ENCODE measurements at places on chromosomes 1 and 21.

DNA sequence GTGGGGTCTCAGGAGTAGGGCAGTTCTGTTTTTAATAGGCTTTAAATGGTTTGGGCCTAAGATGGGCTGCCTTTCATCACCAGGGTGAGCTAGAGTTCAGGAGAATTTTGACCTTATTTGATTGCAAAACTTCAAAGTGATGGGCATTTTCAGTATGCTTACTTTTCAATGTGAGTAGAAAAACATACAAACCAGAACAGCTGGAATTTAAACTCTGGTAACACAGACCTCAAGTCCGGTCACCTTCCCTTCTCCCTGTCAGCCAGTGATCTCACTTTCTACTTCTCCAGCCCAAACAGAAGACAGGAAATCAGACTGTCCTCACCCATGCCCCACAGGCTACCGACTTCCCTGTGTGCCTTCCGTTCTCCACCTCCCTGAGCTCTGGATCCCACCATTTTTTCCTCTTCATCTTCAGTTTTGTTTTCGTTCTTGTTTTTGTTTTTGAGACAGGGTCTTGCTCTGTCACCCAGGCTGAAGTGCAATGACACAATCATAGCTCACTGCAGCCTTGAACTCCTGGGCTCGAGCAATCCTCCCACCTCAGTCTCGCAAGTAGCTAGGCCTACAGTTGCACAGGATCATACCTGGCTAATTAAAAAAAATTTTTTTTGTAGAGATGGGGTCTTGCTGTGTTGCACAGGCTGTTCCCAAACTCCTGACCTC lies 374.0 kb downstream of the CAMTA1 start:
- no peak for DNase-seq

- DNase-seq, result no peak
Measured at GRCh38 chr1:152410028-152410427, 4.0 kb downstream of the CRNN start.

DNA sequence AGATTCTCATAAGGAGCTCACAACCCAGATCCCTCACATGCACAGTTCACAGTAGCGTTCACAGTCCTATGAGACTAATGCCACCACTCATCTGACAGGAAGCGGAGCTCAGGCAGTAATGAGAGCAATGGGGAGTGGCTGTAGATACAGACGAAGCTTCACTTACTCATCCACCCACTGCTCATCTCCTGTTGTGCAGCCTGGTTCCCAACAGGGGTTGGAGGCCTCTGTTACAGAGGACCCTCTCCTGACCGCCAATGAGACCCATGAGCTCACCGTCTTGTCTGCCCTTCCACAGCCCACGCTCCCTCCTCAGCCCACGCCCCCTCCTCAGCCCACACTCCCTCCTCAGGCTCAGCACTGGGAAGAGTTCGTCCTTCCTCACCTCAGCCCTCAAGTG lies 39.6 kb downstream of the RSPH1 start:
- DNase-seq, result no peak

DNA sequence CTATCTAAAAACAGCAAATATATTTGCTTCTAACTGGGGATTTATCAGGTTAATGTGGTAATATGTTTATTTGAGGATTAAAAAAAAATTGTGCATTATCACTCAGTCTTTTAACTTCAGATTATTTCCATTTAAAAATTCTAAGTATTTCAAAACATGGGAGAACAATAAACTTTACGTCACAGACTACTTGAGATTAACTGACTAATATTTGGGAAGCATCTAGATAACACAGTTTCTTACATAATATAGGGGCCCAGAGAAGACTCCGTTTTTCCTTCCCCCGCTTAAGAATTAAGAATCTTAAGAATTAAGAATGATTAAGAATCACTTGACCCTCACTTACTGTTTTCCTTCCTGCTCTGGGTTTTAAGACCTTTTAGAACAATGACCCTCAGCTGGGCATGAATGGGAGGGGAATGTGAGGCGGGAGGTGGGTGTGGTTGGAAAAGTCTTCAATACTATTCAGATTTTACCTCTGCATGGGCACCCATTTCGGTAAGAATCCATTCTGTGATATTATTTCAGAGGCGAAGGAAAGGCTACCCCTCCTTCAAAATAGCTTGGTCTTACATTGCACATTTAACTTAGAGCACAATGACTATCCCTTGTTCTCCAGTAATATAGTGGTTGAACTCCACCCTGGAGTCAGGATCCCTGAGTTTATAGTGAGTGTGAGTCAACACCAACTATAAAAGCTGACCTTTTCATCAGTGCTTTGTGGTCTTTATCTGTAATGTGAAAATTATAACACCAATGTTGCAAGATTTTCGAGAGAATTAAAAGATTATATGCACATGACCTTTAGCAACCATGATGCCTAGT lies 821.3 kb downstream of the USP25 start:
- DNase-seq, result no peak

- DNase-seq, result no peak
Measured at GRCh38 chr1:22767852-22768251, 57.2 kb downstream of the EPHB2 start.

GRCh38 chr1:81803431-81804110 lies 2.8 kb downstream of the ADGRL2 start:
- DNase-seq, result peak; percentile 24

DNA sequence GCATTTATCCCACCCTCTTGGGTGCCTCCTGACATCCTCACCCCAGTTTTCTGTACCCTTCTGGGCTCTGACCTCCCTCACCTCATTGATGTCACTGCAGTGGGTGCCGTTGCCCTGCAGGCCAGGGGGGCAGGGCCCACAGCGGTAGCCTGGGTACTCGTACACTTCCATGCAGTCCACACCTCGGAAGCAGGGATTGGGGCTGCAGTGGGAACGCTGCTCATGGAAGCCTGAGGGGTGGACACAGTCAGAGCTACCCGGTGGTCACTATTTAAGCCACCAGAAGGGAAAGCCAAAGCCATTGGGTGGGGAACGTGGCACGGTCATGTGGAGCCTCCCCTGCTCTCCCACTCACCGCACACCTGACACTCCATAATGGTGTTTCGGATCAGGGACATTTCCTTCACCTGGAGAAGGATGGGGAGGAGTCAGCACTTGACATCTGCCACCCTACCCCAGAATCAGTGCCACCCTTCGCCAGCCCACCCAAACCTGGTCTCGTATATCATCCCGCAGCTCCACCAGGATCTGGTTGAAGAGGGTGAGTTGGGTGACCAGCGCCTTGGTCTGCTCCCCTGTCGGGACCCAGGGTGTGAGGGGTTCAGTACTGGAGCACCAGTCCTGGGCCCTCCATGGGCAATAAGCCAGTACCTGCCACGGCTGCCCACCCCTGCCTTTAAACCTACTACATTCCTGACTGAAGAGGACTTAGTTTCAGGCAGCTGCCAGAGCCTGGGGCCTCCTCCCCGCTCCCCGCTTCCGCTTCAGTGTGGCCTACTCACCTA lies 4.8 kb downstream of the THBS3 start:
- DNase-seq, result no peak

DNA sequence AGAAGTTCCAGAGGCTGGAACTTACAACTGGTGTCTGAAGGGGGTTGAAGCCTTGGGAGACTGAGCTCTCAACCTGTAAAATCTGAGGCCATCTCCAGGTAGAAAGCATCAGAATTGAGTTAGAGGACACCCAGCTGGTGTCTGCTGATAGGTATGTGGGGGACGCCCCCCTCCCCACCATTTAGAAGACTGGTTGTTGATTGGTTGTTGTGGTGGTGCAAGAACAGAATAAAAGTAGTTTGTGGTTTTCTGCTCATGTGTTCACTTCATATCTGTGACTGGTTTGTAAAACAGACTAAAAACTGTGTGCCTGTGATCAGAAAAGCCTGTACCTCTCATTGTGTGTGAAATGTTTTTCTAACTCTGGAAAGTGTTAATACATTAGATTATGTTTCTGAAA lies 33.2 kb upstream of the PDE4B start:
- DNase-seq, result no peak

GRCh38 chr1:43861988-43862735 lies 71.4 kb upstream of the ARTN start:
- DNase-seq, result no peak

- no peak for DNase-seq
Measured at GRCh38 chr21:36873513-36873912, 93.0 kb downstream of the HLCS start.

DNA sequence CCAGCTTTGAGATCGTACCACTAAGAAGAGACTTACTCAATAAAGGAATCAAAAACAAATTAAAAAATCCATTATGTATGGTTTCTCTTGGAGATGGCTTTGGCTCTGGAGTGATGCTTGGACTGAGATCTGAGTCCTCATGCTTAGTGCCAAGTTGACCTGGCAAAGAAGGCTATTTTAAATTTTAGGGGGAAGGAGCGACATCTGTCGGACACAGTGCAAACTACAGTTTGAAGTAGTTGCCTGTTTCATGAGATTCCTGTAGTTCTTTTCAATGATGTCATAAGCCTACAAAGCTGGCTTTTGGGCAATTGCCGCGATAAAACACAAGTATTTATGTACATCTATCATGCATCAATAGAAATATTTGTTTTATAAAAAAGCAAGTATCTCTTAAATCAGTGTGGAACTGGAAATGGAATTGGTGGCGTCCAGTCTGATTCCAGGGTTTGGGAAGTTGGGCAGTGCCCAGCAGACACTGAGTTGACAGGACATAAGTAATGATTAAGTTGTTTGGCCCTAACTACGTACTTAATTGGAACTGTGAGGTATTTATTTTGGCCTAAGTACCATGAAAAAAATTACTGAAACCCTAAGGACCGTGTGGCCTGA lies 50.0 kb downstream of the TBCE start:
- DNase-seq, result peak; percentile 74

DNA sequence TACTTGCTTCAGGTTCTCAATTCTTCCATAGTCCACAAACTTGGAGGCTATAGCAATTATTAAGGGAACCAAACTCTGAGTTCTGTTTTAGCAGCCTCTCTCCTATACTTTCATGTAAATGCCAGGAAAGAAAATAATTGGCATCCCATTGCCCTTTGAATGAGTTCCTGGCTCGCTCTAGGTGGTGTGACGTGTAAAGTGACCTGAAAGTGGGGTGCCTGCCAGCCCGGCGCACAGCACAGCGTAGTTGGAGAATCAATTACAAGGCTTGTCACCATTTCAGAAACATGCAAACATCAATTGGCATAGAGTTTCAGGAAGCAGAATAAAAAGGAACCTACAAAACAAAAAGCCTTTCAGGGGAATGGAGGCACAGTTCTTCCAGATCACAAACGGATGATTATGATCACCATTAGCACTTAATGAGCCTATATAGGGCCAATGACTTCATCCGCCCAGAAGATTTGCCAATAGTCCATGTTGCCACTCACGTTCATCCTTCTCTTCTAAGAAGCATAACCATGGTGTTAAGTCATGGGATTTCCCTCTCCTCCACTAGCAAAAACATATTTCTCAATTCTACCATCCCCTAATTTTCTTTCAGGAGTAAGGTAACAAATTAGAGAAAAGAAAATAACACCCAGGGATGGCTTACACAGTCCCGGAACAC lies 354.6 kb upstream of the ADGRL2 start:
- no peak for DNase-seq

GRCh38 chr1:59688976-59689375 lies 125.8 kb upstream of the HOOK1 start:
- no peak for DNase-seq

DNA sequence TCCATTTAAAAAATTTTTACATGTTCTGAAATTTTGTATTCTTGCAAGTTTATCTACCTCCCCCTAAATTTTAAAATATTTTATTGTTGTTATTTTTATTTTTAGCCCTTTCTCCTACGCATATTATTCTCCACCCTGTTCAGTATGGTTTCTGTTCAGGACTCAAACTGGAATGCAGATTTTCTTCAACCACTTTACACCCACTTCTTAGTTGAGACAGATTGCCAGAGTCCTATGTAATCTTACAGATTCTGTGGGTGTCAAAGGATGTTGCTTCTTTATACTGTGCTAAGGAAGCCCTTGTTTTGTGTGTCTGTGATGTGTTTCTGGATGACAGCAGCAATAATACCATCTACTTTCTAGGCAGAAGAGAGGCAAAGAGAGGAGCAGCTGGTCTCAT lies 20.7 kb upstream of the PPP1R8 start:
- DNase-seq, result no peak

GRCh38 chr1:205991237-205991636 lies 12.0 kb downstream of the RAB7B start:
- no peak for DNase-seq

Data from neural crest cell (in vitro differentiated cells).